Epithelial cell of prostate (primary cell): ENCODE measurements at places on chromosomes 11 and 22.

DNA sequence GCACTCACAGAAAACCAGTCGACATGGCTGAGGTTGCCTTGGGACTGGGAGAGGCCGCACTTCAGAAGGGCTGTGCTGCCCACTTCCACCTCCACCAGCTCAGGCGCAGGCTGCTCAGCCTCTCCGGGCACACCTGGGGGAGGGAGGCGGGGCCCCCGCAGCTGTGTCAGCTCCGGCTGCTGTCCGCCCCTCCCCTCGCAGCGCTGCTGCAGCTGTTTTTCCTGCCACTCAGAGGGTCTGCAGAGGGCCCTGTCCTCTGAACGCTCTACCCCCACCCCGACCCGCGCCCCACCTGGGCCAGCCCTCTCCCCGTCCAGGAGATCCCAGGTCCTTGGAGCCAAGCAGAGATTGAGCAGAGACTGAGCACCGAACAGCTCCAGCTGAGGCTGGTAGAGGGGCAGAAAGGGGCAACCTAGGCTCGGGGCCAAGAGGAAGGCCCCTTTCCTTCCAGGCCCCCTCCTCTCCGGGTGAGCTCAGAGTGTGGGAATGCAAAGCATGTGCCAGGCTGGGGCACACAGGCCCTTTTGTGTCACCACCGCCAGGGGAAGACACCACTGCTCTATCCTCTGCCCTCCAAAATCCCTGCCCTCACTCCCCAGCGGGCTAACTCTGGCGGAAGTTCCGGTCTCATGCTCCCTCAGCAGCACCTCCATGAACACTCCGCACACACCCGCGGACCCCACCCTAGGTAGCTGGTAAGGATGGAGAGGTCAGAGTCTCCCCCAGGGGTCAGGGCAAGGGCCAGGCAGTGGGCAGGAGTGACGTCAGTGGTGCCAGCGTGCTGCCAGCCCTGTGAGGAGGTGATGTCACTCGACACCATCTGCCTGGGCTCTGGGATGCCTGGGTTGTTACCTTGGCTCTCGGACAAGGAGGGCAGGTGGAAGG lies 1.6 kb downstream of the MCAM start:
- no peak for DNase-seq

GRCh38 chr11:86177302-86177701 lies 67.3 kb upstream of the EED start:
- DNase-seq: no peak

GRCh38 chr22:44210722-44211121 lies 30.0 kb downstream of the PARVG start:
- DNase-seq: no peak

DNA sequence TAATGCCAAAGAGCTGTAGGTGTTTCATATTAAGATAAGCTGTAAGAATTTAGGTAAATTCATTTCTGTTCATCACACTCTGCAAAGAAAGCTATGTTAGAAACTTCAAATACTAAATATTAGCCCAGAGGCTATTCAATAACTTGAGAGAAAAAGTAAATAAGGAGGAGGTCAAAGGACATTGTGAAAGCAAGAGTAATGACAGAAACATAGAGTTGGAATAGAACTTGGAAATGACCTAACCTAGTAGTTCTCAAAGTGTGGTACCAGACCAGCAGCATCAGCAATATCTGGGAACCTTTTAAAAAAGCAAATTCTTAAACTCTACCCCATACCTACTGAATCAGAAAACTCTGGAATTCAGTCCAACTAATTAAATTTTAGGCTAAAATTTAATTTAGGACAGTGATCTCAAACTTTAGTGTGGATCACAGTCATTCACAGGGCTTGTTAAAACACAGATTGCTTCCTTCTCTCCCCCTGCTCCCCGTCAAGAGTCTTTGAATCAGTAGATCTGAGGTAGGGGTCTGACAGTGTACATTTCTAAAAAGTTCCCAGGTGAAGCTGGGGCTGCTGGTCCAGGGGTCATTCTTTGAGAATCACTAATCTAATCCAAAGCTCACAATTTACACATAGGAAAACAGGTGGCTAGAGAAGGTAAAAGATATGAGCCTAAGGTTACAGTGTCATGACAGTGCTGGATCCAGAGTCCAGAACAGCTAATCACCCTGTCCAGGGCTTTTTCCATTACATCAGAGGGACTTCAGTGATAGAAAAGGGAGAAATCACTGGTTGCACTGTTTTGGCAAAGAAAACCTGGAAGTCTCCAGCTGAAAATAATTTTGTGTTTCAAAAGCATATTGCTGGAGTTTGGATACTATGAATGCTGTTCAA lies 241.1 kb downstream of the SOX6 start:
- no peak for DNase-seq
